ENCODE measurements at places on chromosomes 3 and 15. TPM values are rescaled to one million over a fixed set of nuclear protein-coding genes. Genes with fewer than 3 reads are reported as not detected.

DNA sequence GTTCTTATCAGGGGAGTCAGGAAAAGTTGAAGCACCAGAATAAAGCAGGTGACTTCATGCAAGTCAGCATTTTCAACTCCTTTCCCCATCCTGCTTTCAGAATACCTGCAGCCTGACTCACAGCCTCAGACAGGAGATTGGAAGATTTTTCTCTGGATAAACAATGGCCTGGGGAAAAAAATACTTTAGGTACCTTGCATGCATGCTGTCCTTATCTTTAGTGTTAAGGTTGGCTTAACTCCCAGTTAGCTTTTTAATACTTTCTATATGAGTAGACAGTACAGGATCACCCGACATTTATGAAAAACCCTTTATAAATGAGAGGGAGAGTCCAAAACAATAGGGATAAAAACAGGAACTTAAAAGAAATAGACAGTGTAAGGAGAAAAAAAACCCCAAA lies 53.6 kb downstream of the PAK2 start:
- no peak overlapping the region for H3K27ac ChIP-seq
- no peak for DNase-seq
- no peaks in the 10 kb centered on the region for H3K4me1 ChIP-seq
- H3K36me3 ChIP-seq: no peaks in the 10 kb centered on the region

GRCh38 chr3:149009732-149010131 lies 18.4 kb downstream of the GYG1 start:
- H3K27me3 ChIP-seq: no peaks in the 10 kb centered on the region
- H3K27ac ChIP-seq: no peak overlapping the region
- H3K4me1 ChIP-seq: peaks cover 35% of the 10 kb centered on the region
- H3K36me3 ChIP-seq: peaks cover 24% of the 10 kb centered on the region

- H3K27ac ChIP-seq: no peak overlapping the region
- no peak overlapping the region for H3K4me3 ChIP-seq
- H3K36me3 ChIP-seq: no peaks in the 10 kb centered on the region
- DNase-seq: no peak
These were observed 345.1 kb downstream of the RORA start for GRCh38 chr15:60883691-60884640.

DNA sequence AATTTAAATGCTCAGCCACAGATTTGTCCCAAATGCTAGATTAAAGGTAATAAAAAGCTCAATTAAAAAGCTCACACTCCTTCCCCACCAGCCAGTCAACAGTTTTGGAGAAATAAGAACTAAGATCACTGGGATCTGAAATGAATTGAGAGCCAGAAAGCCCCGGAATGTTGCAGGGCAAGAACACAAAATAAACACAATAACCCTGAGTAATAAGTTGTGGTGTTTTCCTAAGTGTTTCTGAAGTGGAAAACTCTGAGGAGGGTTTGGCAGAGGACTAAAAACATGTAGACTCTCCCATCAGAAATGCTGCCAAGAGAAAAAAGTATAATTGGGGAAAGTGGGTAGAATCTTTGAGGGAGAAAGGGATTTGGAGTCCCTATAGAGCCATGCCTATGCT lies 127.8 kb downstream of the ABI3BP start:
- no peak overlapping the region for H3K4me3 ChIP-seq
- no peak for DNase-seq
- H3K27ac ChIP-seq: no peak overlapping the region
- H3K27me3 ChIP-seq: no peaks in the 10 kb centered on the region

- DNase-seq: no peak
- H3K36me3 ChIP-seq: no peaks in the 10 kb centered on the region
- H3K4me1 ChIP-seq: peaks cover 2% of the 10 kb centered on the region
These were observed 31.6 kb downstream of the DRD3 start for GRCh38 chr3:114147251-114147650.

DNA sequence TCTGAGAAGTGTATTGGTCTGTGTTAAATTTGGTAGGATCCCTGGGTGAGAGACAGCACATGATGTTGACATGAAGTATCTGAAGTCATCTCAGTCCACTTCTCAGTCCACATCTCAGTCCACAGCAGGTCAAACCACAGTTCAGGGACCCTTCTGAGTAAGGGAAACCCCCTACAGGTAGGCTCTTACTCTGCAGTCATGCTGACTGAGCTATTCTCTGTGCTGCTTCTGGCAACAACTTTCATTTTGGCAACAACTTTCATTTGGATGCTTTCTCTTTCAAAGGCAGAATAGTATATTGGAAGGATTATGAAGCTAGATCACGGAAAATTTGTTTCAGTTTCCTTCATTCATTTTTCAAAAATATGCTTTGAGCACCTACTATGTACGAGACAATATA lies 178.2 kb upstream of the GOLIM4 start:
- H3K27me3 ChIP-seq: no peaks in the 10 kb centered on the region
- DNase-seq: no peak
- no peak overlapping the region for H3K4me3 ChIP-seq
- H3K27ac ChIP-seq: no peak overlapping the region
- H3K36me3 ChIP-seq: no peaks in the 10 kb centered on the region

DNA sequence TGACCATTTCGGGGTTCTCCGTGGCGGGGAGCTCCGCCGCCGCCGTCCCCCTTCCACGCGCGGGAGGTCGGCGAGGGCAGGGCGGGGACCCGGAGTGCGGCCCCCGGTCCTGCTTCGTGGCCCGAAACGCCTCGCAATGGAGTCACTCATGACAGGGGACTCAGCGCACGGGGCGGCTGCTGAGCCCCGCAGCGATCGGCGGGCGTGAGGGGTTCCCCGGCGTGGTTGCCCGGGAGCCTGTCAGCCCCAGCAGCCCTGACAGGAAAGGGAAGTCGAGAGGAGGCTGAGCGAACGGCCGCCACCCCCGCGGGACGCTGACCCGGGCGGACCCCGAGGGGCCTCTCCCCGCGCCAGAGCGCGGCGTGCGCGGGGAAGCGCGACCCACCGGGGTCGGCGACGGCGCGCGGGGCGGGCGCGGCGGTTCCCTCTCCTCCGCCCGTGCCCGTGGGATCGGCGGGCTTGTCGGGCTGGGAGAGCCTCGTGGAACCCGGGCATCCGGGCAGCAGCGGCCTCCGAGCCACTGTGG lies 564 bp upstream of the PIGZ start:
- no peaks in the 10 kb centered on the region for H3K4me1 ChIP-seq
- peak overlapping the region; percentile 28 for H3K4me3 ChIP-seq
- peak; percentile 20 for DNase-seq
- H3K27me3 ChIP-seq: no peaks in the 10 kb centered on the region
- H3K27ac ChIP-seq: peak overlapping the region; percentile 51
- H3K36me3 ChIP-seq: no peaks in the 10 kb centered on the region

DNA sequence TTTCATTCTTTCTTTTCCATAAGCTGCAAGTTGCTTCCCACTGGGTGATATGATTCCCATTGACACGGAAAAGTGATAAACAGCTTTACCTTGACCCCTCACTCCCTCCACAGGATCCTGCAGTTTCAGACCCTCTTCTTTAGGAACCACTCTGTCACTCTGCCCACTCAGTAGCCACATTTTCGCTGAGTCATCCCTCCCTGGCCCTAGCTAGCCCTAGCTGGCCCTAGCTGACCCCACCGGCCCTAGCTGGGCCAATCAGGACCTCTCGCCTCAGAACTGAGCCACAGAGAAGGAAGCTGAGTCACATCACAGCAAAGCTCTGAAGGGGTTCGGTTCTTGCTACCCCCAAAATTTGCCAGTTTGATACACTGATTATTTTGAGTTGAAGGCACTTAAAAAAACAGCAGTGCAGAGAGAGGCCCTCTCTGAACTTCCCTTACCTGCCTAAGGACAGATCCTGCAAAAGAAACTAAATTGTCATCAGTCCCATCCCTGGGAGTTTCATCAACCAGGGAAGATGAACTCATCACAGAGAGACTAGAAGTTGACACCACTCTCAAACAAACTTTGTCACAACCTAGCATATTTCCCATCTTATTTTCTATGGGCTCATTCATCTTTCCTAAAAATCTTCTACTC lies 233.5 kb upstream of the PROK2 start:
- no peak overlapping the region for H3K4me3 ChIP-seq
- no peak overlapping the region for H3K27ac ChIP-seq
- H3K27me3 ChIP-seq: no peaks in the 10 kb centered on the region

GRCh38 chr15:60005352-60006202 lies 1.5 kb downstream of the FOXB1 start:
- peaks cover 93% of the 10 kb centered on the region for H3K27me3 ChIP-seq
- peak overlapping the region; percentile 66 for H3K4me3 ChIP-seq
- peaks cover 37% of the 10 kb centered on the region for H3K4me1 ChIP-seq
- DNase-seq: no peak
- no peak overlapping the region for H3K27ac ChIP-seq

GRCh38 chr15:25982736-25983135 lies 119.6 kb upstream of the ATP10A start:
- H3K4me3 ChIP-seq: no peak overlapping the region
- no peaks in the 10 kb centered on the region for H3K27me3 ChIP-seq
- H3K4me1 ChIP-seq: no peaks in the 10 kb centered on the region
- DNase-seq: no peak

- no peak overlapping the region for H3K4me3 ChIP-seq
- no peak overlapping the region for H3K27ac ChIP-seq
- no peaks in the 10 kb centered on the region for H3K27me3 ChIP-seq
These were observed 16.0 kb upstream of the ATOSA start for GRCh38 chr15:52695154-52695553.

DNA sequence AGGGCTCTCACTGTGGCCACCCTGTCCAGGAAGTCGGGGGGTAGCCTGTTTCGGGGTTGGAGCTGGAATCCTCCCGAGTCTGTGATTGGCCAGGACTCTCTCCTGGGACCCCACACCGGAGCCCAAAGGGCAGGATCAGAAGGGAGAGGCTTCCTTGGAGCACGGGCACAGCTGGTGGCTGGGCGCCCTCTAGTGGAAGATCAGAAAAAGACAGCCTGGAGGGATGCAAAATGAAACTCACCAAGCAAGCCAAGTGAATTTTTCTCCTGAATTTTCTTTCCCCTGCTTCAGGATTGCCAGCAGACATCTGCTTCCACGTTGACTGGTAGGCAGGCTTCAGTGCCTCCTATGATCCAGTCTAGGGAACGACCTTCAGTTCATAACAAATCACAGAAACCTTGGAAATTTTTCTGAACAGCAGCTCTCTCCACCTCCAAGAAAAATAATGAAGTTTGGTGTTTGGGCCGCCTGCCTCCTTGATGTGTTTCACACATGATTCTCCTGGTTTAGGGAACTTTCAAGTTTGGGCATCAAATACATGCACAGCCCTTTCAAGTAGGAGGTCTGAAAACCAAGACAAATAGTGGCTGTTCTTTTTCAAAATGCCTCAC lies 224.6 kb downstream of the VPS13C start:
- H3K36me3 ChIP-seq: no peaks in the 10 kb centered on the region
- peak; percentile 69 for DNase-seq
- no peak overlapping the region for H3K27ac ChIP-seq
- no peaks in the 10 kb centered on the region for H3K4me1 ChIP-seq
- H3K4me3 ChIP-seq: no peak overlapping the region

DNA sequence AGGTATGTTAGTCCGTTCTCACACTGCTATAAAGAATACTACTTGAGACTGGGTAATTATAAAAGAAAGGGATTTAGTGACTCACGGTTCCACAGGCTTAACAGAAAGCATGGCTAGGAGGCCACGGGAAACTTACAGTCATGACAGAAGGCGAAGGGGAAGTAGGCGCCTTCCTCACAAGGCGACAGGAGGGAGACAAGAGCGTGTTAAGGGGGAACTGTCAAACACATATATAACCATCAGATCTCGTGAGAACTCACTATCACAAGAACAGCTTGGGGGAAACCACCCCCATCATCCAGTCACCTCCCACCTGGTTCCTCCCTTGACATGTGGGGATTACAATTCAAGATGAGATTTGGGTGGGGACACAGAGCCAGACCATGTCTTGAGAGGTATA lies 30.4 kb downstream of the SPRED1 start:
- DNase-seq: no peak
- no peak overlapping the region for H3K27ac ChIP-seq
- H3K4me3 ChIP-seq: no peak overlapping the region
- no peaks in the 10 kb centered on the region for H3K4me1 ChIP-seq

- no peaks in the 10 kb centered on the region for H3K27me3 ChIP-seq
- no peaks in the 10 kb centered on the region for H3K4me1 ChIP-seq
- H3K36me3 ChIP-seq: no peaks in the 10 kb centered on the region
- no peak overlapping the region for H3K4me3 ChIP-seq
- H3K27ac ChIP-seq: no peak overlapping the region
These were observed 66.4 kb upstream of the CFAP20DC start for GRCh38 chr3:59116233-59116537.

DNA sequence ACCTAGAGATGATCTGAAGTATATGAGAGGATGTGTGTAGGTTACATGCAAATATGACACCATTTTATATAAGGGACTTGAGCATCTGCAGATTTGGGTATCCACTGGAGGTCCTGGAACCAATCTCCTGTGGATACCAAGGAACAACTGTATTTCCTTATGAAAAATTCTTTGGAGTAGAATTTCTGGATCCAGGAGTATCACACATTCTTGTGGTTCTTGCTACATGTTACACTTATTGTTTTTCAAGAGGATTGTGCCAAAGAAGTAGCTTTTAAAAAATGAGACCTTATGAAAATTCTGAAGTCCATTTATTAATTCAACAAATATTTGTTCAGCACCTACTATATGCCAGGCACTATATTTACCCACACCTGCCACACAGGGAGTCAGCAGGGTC lies 15.7 kb upstream of the TBC1D23 start:
- DNase-seq: no peak
- H3K27me3 ChIP-seq: no peaks in the 10 kb centered on the region
- no peaks in the 10 kb centered on the region for H3K36me3 ChIP-seq

GRCh38 chr3:32780735-32781210 lies 37.0 kb upstream of the TRIM71 start:
- peak overlapping the region; percentile 83 for H3K4me3 ChIP-seq
- DNase-seq: no peak
- peak overlapping the region; percentile 31 for H3K27ac ChIP-seq
- no peaks in the 10 kb centered on the region for H3K27me3 ChIP-seq

DNA sequence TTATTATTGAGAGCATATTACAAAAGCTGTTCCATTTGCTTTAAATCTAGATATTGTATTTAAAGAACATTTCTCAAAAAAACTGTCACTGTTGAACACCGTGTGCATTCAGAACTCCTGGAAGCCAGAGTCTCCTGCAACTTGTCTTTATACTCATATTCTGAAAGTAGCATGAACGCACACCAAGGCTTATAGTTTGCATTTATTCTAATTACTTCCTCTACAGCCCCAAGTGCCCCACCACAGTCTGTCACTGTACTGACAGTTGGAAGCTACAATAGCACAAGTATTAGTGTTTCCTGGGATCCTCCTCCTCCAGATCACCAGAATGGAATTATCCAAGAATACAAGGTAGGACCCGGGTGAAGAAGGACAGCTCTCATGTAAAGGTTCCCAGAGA lies 537.4 kb downstream of the ROBO2 start:
- H3K4me3 ChIP-seq: no peak overlapping the region
- no peak overlapping the region for H3K27ac ChIP-seq
- H3K27me3 ChIP-seq: no peaks in the 10 kb centered on the region
- no peaks in the 10 kb centered on the region for H3K36me3 ChIP-seq
- DNase-seq: no peak

The OR5K2 gene
- total RNA-seq: not detected

The C2CD4A gene
- 0.09 TPM for total RNA-seq

The CCR2 gene
- 0.74 TPM for total RNA-seq

The TLR9 gene
- total RNA-seq: 0.16 TPM

The MCTP2 gene
- 17.0 TPM for total RNA-seq

The STAB1 gene
- 7.6 TPM for total RNA-seq

The HRG gene
- not detected for total RNA-seq

The CNTN3 gene
- total RNA-seq: not detected

The RARB gene
- total RNA-seq: not detected

The ADCY5 gene
- total RNA-seq: 0.16 TPM

The ROBO1 gene
- 0.59 TPM for total RNA-seq

The APOD gene
- total RNA-seq: 0.20 TPM

The CCR3 gene
- not detected for total RNA-seq

The SLC51B gene
- not detected for total RNA-seq

The PP2D1 gene
- total RNA-seq: not detected

The TMA7 gene
- total RNA-seq: 420 TPM

The CHL1 gene
- total RNA-seq: not detected

The AGBL1 gene
- total RNA-seq: not detected

The LEKR1 gene
- total RNA-seq: 0.64 TPM
